ENCODE measurements at places on chromosomes 12 and 14. TPM values are rescaled to one million over a fixed set of nuclear protein-coding genes. Genes with fewer than 3 reads are reported as not detected.

FAIM2 gene
- polyA plus RNA-seq, result 1.3 TPM

KLRC2 gene
- polyA plus RNA-seq, result not detected

CCDC177 gene
- polyA plus RNA-seq, result 0.07 TPM

- peak; percentile 52 for DNase-seq
Observed at GRCh38 chr12:5022465-5023061, 21.1 kb upstream of the KCNA5 start.

GARIN6 gene
- not detected for polyA plus RNA-seq

DNA sequence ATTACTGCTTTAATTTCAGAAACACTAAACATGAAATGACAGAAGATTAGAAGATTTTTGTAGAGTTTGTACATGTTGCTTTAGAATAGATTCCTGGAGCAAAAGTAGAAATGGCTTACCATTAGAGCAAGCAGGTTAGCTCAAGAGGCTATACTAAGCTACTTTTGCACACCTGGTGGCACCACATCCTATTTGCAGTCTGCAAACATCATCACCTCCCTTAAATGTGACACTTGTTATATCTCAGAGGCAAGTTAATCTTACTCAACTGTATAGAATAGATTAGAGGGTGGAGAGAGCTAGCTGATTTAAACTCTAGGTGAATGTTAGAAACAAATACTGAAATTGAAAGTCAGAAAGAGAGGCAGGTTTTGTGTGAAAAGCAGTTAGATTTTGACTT lies 30.7 kb upstream of the OR4E1 start:
- no peak for DNase-seq

DNA sequence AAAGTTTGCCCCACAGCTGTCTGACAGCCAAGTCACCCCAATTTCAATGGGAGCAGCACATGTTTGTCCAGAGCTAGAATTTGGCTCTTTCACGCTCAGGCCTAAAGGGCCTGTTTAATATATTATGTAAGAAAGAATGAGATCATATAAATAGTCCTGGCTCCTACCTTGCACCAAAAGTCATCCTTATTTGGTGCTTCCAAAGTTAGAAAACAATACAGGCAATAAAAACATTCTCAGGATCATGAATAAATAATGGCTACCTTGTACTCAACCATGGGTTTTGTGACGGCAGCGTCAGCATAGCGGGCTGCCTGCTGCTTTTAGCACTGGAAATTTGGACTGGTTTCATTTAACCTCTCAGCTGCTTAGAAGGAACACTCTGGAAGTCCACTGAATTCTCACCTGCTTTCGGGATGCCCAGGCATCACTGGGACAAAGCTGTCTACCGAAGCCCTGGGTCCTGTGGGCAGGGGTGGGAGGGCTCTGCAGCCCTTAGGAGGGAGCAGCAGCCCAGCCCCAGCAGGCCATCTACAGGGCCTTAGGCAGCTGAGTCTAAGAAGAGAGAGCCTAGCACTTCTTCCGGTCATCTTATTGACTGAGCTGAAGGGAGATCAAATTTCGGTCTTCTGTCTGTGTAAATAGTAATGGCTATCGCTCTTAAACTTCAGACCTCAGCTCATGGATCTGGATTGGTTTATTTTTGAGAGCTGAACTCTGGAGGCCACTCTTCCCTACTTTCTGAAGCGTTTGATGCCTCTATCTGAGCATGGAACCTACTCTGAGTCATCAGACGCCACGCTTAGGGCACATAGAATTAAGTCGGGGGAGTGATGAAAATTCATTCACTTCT lies 106.5 kb downstream of the SAMD4A start:
- DNase-seq, result no peak

GRCh38 chr12:93242154-93242972 lies 135.4 kb upstream of the NUDT4 start:
- no peak for DNase-seq

DNA sequence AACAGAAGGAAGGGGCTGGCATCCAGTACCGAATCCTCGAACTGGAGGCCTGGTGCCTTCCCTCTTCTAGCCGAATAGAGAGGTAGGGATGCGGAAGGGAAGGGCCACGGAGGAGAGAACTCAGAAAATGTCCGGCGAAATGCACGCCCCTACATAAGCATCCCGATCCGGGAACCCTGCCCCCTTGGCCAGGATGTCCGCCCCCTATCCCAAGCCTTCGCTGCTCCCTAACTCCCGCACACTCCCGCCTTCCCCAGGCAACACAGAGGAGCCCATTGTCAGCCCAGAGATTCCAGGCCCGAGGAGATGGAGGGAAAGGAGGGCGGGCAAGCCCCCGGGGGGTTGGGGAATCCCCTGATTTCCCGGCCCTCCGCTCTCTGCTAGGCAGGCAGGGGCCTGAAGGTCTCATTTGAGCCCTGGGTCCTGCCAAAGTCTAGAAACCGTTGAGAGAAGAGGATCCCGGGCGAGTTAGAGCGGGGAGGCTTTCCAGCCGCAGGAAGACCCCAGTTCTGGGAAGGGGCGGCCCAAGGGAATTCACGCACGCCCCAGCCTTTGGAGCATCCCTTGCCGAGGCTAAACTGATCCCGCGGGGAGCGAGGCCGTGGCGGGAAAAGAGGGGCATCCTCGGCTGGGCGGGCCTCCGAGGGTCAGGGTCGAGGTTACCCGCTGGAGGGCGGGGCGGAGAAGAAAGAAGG lies 569 bp upstream of the ARHGEF40 start:
- DNase-seq, result peak; percentile 25

GRCh38 chr12:63149909-63150712 lies 890 bp downstream of the AVPR1A start:
- no peak for DNase-seq

- no peak for DNase-seq
Observed at GRCh38 chr12:58306266-58307000, 365.1 kb downstream of the ATP23 start.

- peak; percentile 87 for DNase-seq
Observed at GRCh38 chr14:24195186-24196070, at the start of gene TM9SF1. Gene TM9SF1 (minus strand): TSS chr14:24195441. CDS start chr14:24195019, 422 bp downstream.
